ENCODE measurements at places on chromosomes 7 and 10.

DNA sequence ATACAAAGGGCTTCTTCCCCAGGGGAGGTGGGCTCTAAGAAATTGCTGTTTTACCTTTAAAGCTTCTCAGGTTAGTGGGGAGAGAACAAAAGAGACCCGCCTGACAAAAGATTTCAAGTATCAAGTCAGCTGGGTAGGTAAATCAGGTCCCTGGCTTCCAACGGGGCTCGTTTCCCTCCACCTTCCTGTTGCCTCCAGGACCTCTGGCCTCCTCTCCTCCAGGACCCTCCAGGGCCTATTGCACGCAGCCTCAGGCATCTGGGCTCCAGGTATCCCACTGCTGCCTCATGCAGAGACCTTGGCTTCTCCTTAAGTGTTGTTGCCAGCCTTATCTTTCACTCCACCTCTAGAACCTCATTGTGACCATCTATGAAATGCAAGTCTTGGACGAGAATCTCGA, 2.9 kb downstream of the BNIP3 start:
- no peak for DNase-seq

DNA sequence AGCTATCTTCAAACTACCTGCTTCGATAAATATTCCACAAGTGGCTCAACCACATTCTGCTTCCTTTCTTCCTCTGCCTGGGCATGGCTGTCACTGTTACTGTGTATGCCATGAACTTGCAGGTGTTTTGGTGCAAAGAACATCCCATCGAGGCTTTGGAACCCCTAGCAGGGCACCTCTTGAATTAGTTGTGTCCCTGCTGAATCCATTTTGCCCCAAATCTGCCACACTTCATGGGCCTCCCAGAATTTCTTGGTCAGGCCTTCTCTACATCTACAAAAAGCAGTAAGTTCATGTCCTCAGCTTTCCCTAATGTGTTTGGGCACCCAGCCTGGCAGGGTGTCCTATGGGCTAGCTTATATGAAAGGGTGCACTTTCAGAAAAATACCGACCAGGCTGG, 53.6 kb downstream of the AKR1B1 start:
- DNase-seq = no peak

GRCh38 chr7:111595780-111596179, 33.5 kb upstream of the IMMP2L start:
- DNase-seq = no peak

GRCh38 chr7:143953421-143953820, 1.2 kb upstream of the OR2F1 start:
- no peak for DNase-seq

DNA sequence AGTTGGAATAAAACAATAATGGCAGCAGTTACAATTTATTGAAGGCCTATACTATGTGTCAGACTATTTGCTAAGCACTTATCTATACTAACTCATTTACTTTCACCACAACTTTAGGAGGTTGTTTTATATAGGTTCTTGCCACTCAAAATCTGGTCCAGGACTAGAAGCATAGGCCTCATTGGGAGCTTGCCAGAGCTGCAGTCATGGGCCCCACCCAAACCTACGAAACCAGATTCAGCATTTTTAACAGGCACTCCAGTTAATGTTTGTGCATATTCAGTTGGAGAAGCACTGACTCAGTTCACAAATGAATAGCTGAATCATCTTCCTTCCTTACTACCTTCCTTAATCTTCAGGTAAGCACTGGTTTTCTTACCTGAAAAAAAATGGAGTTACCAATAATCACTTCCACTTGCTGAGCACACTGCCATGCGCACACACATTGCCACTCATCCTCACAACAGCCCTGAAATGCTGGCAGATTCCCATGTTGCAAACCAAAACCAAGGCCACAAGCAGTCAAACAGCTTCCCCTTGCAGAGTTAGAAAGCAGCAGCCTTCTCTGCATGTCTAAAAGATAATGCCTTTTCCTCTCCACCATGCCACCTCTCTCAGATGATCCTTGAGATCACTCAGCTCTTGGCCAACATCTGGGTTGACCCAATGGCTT, 122.4 kb downstream of the SLC16A9 start:
- DNase-seq = no peak

GRCh38 chr7:7654964-7655715, 14.6 kb downstream of the UMAD1 start:
- DNase-seq = no peak

GRCh38 chr7:6393667-6394056, 54.1 kb downstream of the DAGLB start:
- DNase-seq = no peak

DNA sequence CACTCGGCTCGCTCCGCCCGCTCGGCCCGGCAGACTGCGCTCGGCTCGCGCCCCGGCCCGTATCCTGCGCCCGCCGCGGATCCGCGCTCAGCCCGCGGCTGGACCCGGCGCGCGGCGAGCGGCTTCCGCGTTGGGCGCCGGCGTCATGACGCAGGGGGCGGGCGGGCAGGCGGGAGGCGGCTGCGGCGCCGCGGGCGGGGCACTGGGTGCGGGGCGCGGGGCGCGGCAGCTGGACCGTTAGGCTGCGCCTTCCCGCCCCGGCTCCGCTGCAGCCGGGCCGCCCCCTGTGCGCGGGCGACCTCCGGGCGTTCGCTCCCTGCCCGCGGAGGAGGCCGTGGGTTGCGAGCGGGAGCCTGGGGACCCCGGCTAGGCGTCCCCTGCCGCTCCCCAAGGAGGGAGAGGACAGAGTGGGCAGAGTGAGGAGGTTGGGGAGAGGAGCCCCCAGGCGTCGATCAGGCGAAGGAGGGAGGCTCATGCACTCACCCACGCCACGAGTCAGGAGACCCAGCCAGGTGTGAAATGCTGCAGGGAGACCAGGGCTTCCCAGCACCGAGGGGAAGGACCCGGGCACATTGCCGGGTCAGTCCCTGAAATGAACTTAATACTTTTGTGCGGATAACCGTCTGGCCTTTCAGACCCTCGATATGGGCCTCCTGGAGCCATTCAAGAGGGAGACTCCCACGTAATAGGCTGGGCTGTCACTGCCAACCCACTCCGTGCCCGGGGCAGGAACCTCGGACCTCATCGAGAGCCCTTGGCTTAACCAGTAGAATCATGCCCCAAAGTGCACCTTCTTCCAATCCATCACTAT, at the start of gene PIP4K2A:
Gene PIP4K2A (minus strand): TSS at position 100 of the 811 bp plus-strand sequence. CDS start 252 bp downstream, outside the sequence.
- DNase-seq = peak; percentile 57

GRCh38 chr7:158123214-158123613, 464.4 kb downstream of the PTPRN2 start:
- no peak for DNase-seq

- DNase-seq = no peak
Observed at GRCh38 chr10:71542478-71542877, 145.8 kb downstream of the CDH23 start.

DNA sequence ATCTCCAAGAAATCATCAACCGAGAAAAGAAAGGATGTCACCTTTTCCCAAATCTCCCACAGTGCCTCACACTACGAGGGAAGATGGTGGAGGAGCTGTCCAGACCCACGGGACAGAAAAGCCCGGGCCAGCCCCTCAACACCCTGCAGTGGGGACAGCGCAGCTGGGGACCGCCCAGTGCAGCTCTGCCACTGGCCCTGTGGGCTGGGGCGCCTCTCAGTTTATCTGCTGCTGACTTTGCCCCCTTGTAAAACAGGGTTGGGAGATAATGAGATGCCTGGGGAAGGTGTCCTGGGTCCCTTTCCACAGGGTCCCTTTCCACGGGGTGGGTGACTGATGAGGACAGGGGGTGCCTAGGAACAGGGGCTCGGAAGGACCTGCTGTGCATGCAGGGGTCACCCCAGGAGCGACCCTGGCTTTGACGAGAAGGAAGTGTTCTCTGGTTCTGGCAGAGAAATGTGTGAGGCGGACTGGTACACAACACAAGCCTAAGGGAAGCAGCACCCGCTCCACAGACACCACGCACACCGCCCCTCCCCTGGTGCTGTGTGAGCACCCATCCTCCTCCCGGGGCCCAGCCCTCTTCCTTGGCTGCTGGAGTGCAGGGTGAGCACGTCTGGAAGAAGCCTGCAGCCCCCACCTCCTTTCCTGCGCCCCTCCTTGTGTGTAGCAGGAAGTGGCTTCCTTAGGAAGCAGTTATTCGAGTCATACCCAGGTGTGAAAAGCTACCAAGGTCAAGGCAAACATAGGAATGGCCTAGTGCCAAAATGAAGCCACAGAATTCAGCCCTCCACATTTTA, 339.9 kb downstream of the DNAJB6 start:
- DNase-seq = no peak

GRCh38 chr7:157739031-157739430, 402.2 kb downstream of the DNAJB6 start:
- no peak for DNase-seq

GRCh38 chr10:43308515-43308914, 41.6 kb upstream of the RASGEF1A start:
- no peak for DNase-seq

- DNase-seq = no peak
Observed at GRCh38 chr10:12391206-12391605, 41.9 kb downstream of the CAMK1D start.

DNA sequence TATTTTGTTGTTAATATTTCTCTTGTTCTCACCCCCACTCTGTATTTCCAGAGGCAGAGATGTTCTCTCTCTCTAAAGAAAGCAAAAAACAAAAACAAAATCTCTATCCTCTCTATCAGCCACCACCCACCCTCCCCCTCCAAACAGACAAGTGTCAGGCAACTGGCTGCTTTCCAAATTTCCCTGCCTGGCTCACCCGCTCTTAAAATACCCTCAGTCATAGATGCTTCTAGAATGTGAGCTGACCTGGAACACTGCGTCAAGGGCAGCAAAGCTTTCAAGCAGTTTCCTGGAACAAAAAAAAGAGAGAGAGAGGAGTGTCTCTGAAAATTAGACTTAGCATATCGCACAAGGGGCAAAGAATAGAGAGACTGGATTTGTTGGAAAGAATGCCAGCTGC, 341.0 kb upstream of the ZMIZ1 start:
- peak; percentile 33 for DNase-seq

- DNase-seq = no peak
Observed at GRCh38 chr10:87837445-87837844, 19.4 kb upstream of the ATAD1 start.

DNA sequence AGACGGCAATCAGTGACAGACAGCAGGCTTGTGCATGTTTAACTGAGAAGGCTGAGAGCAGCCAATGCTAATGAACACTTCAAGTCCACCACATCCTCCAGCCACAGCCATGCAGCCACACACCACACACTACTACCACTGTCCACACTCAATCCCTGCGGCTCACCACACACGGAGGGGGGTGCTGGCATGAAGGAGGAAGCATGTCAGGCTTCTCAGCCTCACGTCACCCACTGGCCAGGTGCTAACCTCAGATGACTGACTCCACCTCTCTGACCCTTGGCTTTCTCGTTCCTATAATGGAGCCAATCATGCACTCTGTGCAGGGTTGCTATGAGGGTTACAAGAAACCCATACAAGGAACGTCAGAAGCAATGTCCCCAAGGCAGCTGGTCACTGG, 165.4 kb upstream of the RNF32 start:
- DNase-seq = no peak

DNA sequence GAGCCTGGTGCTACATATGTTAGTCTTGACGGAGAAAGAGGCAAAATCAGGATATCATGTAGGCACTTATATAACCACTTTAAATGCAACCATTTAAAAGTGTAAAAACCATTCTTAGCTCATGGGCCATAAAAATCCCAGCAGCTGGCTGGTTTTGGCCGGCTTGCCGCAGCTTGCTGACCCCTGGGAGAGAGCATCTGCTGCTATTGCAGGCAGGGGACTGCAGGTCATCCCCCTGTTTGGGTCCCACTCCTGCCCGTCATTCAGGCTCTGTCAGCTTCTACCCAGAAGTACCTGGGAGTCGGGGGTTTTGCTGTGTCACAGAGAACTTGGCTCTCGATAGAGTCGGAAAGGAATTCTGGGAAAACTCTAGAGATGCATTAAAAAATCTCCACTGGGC, 187.4 kb downstream of the CUX1 start:
- DNase-seq = no peak

GRCh38 chr10:9291081-9291480, 1236.6 kb downstream of the GATA3 start:
- no peak for DNase-seq

DNA sequence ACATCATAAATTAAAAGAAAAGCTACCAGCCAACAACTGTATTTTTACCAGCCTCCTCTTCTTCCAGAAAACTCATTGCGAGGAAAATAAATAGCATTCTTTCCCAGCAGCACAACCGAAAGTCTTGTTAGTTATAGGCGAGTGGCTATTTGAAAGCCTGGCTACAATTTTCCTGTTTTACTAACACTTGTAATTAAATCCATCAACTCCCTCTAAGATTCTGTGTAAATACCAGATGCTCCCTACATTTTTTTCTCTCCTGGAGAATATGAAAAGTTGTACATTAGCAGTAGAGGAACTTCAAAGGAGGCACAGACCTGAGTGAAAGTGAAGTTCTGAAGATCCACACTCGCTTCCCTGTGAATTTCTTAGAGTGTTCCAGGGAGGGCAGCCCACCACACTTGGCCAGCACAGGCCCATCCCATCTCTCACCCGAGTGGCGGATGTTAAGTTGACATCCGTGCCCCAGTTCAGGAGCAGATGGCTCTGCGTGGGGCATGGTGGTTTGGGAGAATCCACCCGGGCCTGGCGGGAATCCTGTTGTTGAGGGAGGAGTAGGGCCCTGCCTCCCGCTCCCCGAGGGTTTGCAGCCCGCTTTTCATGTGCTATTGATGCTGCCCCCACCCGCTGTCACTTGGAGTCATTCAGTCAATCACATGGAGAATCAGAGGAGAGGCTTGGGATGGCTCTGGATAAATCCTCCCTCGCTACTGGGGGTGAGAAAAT, 451.0 kb upstream of the GALNT17 start:
- DNase-seq = no peak

- no peak for DNase-seq
Observed at GRCh38 chr10:5812283-5813090, 747 bp downstream of the GDI2 start.

DNA sequence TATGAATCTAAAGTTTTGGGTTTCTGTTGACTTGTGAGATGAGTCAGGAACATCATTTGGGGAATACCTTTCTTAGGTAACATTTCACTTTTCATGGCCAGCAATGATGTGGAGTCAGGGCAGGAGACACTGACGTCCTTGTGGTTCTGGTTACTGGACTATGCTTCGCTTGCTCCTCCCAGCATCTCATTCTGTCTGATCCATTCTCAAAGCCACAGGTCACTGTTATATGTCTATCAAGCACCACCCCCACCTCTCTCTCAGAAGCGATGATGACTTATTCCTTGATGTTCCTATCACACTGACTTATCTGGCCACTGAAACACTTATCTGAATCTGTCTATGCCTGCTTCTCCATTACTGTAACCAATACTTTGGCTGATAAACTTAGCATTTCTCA, 51.6 kb downstream of the TES start:
- DNase-seq = no peak

GRCh38 chr7:44846816-44847508, 925 bp downstream of the H2AZ2 start:
- DNase-seq = no peak

GRCh38 chr7:16934722-16935340, 53.0 kb upstream of the AGR3 start:
- no peak for DNase-seq

- no peak for DNase-seq
Observed at GRCh38 chr7:117827862-117828261, 45.4 kb downstream of the CTTNBP2 start.

GRCh38 chr7:45203936-45204445, 46.4 kb downstream of the RAMP3 start:
- DNase-seq = no peak
